ENCODE measurements at places on chromosomes 2 and 18.

DNA sequence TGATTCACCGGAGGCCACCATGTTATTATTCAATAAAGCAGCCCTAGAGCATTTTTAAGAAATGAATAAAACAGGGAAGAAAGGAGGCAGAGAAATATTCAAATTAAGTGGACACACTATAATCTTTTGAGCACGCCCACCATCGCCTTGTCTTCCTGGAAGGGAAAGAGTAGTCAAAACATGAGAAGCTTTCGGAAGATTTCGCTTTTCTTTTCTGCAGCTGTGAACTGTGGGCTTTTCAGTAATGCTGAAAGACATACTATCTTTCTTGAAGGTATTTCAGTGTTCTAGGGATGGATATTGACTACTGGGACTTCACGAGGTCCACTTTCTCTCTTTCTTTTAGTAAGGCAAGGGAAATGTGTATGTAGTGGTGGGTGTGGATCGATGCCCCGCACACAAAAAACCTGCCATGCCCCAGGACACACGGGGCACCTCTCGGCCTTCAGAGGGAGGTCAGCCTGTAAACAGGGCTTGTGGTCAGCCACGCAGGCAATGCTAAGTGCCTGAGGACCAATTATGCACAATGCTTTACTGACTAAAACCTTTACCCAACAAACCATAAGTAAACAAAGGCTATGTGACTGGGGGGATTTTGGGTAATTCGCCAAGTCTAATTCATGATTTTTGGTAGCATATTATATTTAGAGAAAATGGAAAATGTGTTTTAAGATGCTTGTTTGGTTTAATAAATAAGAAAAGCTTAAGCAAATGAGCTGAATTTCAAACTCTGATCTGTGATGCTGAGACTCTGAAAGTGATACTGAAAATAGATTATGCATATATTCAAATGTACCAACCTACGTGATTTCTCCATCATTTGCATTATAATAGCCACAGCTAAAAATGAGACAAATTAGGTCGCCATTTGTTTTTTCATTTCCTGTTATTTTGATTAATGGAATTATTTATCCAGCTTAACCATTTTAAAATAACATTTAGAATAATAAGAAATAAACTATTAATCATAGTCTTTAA is 130.5 kb downstream of the ZNF516 start:
- no peak for DNase-seq

- peak; percentile 58 for DNase-seq
Measured at GRCh38 chr18:79951545-79952455, at the start of gene SLC66A2. SLC66A2 (minus strand) TSS chr18:79951653; CDS start chr18:79950926, 727 bp downstream.

GRCh38 chr2:71860381-71860926 is 287.2 kb downstream of the CYP26B1 start:
- DNase-seq = no peak

DNA sequence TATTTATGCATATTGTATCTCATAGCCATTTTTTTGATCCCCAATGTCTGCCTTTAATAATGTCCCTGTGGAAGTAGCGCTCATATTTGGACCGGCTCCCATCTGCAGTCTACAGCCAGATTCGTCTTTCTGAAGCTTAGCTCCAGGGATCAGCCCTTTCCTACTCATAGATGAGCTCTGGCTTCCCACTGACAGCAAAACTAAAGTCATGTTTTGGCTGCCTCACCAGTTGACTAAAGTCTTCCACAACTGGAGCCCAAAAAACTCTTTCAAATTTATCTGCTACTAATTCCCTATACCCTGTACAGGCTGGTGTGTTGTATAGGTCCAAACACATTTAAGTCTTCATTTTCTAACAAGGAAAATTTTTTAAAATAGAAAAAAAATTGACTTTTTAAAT is 294.2 kb upstream of the HNMT start:
- no peak for DNase-seq

DNA sequence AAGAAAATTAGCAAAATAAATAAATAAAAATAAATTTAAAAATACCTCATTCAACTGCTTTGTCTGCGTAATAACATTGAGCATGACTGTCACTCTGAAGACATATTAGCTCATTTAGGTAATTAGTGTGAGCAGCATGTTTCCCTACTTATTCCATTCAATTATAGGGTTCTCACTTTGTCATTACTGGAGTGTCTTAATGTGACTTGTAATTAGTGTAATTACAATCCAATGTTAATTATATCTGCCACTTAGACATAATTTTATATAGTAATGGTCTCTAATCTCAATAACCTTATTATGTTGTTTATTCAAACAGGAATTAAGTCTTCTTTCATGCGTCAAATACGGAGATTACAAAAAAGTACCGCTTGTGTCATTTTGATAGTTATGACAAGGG is 893.9 kb upstream of the ACVR2A start:
- no peak for DNase-seq

DNA sequence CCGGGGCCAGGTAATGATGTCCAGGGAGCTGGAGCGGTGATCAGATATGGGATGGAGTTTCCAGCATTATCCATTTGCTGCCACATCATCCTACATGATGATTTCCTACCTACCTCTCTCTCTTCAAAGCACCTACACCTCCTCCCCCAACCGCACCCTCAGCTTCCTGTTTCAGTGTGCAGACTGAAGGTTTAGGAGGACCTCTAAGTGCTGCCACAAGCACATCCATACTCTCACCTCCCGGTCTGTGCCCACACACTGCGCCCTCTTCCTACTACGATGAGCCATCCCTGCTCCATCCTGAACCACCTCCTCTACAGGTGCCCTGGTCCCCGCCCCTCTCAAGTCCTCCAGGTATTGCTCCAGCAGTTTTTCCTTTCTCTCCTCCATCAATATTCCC is 123.7 kb downstream of the ALPK2 start:
- DNase-seq = no peak

- no peak for DNase-seq
Measured at GRCh38 chr2:205245001-205245400, 437.3 kb upstream of the NRP2 start.

GRCh38 chr2:83172841-83173240 is 1286.2 kb downstream of the SUCLG1 start:
- DNase-seq = no peak

DNA sequence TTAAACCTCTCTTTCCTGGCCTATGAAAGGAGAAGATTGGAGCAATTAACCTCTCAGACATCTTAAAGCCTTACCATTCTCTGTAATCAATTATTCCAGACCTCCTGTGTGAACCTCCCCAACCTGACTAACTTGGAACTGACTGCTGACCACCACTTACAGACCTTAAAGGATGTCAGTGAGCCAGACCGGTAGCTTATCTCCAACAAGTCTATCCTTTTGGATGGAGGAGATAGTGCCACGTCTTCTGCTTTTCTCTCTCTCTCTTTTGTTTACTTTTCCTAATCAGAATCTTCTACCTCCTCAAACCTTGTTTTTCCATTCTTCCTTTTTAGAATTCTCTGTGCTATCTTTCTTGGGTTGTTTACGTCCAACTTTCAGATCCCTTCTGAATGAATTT is 57.2 kb downstream of the LRRTM1 start:
- no peak for DNase-seq

DNA sequence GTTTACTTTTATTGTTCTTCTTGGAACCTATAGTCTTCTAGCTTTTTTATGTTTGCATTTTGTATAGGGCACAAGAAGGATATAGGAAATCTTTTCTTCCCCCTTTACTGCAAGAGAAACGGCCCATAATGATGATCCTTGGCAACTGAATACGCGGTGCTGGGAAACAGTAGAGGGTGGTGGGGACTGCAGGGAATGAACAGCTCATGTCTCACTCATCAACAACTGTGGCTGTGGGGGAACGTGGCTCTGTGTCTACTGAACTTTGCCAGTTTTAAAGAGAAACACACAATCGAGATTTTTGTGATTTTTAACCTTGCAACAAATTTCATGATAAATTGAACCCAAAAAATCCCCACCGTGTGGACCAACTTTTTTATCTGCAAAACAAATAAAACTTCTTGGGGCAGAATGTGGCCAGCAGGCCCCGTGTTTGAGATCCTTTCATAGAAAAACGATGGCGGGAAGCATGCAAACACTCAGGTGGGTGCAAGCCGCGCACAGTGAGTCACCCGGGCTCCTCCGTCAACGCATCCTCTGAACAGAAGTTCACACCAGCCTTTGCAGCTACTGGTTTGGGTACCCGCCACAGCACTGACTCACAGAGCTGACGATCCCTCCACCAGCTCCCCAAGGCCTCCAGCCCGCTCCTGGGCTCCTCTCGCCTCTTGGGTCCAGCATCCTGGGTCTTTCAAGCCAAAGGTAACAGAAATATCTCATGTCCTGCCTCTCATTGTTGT is 149.3 kb downstream of the COL6A3 start:
- DNase-seq = no peak

- no peak for DNase-seq
Measured at GRCh38 chr2:237491515-237492118, 4.6 kb downstream of the MLPH start.

DNA sequence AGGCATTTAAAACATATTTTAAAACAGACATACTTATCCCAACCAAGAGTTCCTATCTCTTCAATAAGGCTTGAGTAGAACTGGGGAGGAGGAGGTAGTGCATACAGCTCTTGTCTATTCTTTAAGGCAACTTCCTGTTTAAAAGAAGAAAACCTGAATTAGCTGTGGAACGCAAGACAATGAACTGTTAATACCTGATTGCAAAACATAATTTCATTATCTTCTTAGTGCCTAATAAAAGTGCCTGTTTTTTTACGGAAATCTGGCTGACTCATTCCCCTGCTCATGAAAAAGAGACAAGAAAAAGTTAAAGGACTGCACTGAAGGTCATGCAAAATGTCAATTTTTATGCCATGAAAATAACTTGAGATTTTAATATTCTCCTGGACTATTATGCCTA is 19.2 kb downstream of the FANCL start:
- DNase-seq = no peak

DNA sequence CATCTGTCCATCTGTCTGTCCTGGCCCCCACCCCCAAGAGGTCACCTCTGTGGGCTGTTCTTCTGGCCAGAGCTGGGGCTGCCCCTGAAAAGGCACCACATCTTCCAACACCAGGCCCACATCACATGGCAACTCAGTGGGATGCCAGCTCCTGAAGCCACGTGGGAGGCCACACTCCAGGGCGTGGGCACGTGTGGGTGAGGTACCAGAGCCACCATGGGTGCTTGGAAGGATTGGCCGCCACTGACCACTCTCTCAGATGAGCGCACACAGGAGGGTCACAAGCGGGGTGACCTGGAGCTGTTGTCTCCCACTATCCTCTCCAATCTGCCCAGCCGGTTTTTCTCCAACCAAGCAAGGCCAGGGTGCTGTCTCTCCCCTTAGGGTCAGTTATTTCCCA is 197.9 kb downstream of the TFCP2L1 start:
- DNase-seq = no peak

- DNase-seq = no peak
Measured at GRCh38 chr2:56012221-56012765, 88.7 kb upstream of the EFEMP1 start.

DNA sequence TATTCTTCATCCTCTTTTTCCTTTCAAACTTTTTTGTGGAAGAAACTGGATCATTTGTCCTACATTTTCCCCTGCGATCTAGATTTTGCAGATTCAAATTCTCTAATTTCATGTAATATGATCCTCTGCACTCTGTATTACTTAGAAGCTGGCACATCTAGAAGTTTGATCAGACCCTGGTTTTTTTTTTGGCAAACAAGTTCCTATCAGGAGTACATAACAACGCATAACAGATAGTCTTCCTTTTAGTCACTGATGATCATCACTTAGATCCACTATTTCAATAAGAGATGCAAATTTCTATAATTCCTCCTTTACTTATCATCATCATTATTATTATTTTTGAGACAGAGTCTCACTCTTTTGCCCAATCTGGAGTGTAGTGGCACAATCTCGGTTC is 117.1 kb downstream of the CDH2 start:
- DNase-seq = no peak

GRCh38 chr2:67571785-67572718 is 174.9 kb downstream of the ETAA1 start:
- DNase-seq = no peak

- DNase-seq = no peak
Measured at GRCh38 chr2:191740016-191740419, 62.1 kb downstream of the NABP1 start.

DNA sequence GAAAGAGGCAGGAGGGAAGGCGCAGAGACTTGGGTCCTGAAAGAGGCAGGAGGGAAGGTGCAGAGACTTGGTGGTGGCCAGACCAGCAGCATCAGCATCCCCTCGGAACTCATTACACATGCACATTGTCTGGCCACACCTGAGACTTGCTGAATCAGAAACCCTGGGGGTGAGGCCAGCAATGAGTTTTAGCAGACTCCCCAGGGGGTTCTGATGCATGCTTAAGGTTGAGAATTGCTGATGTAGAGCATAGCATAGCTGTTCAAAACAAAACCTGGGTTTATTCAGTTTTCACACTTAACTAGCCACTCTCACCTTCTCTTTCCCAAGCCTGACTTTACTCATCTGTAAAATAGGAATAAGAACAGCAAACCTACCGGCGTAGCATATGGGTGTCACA is 122.9 kb downstream of the MRO start:
- no peak for DNase-seq

DNA sequence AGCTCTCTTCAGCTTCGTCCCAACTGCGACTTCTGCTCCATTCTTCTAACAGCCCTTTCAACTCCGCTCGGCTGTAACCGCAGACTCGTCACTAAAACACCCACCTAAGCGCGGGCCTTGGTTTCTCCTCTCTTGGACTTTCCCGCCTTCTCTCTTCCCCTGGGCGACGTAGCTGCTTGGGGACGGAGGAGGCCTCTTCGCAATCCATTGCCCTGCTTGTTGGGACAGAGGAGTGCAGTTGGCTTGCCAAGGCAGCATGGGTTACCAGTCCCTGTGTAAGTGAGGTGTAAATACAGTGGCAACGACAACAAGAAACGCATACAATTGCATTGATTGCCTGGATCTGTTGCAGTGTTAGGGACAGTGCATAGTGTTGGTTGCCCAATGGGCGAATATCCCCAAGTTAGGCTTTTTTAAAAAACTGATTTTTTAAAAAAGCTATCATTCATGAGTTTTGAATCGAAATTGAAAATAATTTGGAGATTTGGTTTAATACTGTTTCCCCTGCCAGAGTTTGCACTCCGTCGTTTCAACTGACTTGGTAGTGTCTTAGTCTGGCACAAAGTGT is 484 bp upstream of the DARS1 start:
- DNase-seq = no peak

DNA sequence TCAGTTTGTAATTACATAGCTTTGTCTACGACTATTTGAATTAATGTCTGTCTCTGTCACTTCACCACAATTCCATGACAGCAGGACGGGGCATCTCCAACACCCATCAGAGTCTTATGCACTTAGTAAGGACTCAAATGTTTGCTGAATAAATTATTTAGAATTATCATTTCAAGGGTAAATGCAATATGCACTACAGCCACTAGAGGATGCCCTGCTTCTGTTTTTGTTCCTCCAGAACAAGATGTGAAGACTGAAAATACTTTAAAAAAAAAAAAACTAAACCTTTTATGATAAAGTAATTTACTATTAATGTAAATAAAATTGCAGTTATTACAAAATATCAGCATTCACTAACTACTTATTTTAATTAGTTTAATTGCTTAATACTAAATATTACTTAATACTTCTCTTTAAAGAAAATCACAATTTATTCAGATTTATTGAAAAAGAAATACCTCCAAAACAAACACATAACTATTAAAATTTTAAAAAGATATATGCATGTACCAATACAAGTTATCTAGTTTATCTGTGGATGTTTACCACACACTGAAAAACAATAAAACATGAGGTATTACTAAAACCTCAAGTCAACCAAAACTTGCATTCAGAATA is 3.2 kb downstream of the PIGN start:
- DNase-seq = no peak

Measured in 8988T (cell line).